NCI-H2081 (cell line): ENCODE measurements at places on chromosomes 16 and 17.

DNA sequence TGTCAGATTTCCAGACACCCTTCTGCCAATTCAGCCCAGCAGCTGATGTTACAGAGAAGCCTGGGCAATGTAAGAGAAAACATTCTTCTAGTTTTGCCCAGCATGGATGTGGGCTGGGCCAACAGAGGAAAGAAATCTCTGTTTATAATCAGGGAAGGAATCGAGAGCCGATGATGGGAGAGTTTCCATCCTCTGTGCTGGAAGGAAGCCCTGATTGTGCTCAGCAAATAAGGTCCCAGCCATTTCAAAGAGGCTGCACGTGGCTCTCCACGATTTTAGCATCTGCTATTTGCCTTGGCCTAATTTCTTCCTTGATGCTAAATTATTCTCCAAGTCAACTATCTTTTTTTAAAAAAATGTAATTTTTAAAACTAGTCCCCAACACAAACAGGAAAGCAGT, 70.0 kb downstream of the IRX6 start:
- DNase-seq = no peak

- DNase-seq = no peak
Measured at GRCh38 chr17:57599271-57600045, 145.6 kb downstream of the CCDC182 start.

GRCh38 chr16:47018223-47018891, 44.9 kb upstream of the DNAJA2 start:
- DNase-seq = peak; percentile 1

- DNase-seq = no peak
Measured at GRCh38 chr17:49110509-49110908, 22.1 kb upstream of the B4GALNT2 start.

DNA sequence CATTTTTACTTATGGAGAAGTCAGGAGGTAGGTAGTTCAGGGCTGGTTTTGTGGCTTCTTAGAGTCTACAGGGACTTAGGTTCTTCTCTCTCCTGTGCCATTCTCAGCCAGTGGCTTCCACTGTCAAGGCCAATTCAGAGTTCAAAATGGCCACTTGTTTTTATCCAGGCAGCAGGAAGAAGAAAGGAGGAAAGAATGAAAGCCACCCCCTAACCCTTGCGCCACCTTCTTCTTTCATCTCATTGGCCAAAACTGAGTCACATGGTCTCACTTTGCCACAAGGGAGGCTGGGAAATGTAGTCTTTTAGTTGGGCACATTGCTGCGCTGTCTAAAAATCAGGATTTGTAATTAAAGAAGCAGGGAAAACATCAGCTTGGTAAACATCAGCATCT, 60.8 kb upstream of the MED9 start:
- peak; percentile 59 for DNase-seq

GRCh38 chr17:4204710-4205173, 59.0 kb downstream of the ANKFY1 start:
- no peak for DNase-seq

DNA sequence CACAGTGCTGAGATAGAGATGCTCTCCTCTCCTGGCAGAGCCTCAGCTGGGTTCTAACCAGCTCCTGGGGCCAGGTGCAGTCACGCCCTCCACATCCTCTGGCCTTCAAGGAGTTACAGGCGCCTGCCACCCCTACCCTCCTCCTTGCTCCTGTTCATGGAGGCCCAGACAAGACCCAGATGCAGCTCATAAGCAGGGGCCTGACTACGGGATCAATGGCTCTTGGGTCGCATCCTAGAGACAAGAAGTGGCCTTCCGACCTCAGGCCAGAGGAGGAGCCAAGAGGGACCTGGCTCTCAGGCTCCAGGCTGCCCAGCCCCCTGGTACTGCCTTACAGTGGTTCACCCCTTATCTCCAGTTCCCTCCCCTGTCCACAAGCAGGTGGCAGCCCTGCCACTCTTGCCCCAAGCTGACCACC, 23.0 kb downstream of the ARHGAP27 start:
- DNase-seq = no peak

DNA sequence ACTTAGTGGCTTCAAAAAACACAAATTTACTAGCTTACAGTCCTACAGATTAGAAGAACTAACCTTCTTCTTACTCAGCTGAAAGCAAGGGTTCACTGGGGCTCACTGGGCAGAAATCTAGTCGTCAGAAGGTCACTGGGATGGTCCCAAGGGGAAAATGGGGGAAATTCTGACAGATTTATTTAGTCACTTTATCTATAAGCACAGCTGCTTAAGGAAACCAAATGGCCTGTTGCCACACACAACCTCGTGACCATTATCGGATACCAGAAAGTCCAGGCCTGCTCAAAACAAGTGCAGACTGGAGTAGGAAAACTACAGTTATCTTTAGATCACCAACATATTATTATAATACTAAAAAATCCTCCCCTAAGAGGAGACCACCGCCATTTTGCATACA, 374.6 kb upstream of the ASIC2 start:
- DNase-seq = no peak

- no peak for DNase-seq
Measured at GRCh38 chr17:41352597-41353366, 2.2 kb upstream of the KRT33A start.

GRCh38 chr17:77542551-77543490, 402.1 kb downstream of the SEC14L1 start:
- DNase-seq = peak; percentile 89

DNA sequence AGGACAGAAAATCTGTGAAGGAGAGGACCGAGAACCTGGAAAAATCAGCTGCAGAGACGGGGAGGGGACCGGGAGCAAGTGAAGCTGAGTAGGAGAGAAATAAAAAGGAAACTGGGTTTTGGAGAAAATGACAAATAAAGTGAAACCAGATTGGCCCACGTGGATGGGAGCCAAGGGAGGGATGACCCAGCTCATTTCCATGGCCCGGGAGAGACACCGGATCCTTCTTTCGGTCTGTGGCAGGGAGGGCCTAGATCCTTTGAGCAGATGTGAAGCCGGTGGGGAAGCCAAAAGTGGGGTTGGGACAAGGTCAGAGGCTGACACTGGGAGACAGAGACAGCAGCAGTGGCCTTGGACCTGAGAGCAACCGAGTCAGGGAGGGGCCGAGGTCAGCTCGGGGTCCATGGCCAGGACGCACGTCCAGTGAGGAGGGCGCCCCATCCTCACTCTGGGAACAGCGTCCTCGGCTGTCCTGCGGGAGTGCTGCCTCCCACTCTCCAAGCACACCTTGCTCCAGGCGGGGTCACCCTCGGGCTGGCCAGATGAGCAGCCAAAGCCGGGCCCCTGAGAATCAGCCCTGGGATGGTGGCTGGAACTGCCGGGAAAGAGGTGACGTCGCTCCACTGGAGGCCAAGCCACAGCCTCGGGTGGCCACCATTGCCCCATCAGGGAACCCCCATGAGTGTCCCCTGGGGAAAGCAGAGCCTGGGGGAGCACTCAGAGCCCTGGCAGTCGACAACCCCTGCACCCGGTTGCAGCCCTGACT, 50.8 kb upstream of the CDR2 start:
- DNase-seq = no peak

- DNase-seq = no peak
Measured at GRCh38 chr16:86508947-86509758, 1.2 kb upstream of the FOXF1 start.

DNA sequence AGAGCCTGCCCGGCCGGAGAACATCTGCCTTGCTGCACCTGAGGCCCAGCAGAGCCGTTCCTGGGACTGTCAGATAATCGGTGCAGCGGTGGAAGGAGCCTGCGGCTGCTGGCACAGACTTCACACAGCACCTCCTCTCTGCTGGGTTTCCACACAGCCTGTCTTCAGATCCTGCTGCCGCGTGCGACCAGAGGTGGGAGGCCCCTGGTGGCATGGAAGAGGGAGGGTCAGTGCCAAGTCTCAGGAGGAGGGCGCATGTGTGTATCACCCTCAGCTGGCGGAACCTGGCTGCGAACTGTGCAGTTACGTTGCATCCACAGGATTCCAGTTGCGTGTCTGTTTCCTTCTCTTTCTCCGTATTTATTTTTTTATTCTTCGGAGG, 3.3 kb downstream of the CDK5R1 start:
- DNase-seq = peak; percentile 81

GRCh38 chr16:88078111-88078775, 127.0 kb downstream of the BANP start:
- DNase-seq = no peak

DNA sequence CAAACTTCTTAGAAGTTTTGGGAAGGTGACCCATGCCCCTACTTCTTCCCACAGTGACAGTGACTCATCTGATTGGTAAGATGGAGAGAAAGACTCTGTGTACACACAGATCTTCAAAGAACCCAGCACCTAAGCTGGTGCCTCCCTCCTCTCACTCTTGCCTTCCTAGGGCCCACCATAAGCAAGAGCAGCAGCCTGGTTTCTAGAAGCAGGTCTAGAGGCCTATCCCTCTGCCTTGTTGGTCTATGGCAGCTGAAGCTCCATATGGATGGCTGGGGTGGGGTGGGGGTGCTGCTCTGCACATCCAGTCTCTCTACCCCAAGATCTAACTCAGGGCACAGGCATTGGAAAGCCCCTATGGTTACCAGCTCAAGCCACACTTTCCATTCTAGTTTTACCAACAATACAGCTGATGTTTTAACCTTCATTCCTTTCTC, 47.5 kb downstream of the STAT3 start:
- DNase-seq = no peak

DNA sequence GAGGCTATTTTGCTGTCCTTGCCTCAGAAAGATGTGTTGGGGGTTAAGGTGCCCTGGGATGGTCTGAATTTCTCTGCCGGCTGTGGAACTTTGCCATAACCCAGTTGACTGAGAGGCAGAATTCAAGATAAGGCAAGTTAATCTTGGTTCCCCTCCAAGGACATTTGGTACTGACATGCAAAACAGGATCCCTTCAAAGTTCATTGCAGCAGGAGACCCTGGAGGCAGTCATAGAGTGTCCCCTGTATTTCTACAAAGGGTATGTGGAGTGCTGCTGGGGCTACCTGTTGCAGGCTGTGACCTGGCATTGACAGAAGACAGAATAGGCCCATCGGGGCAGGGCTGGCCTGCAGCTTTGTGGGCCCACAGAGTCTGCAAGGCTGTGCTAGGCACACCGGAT, 135.6 kb upstream of the IRX3 start:
- no peak for DNase-seq

DNA sequence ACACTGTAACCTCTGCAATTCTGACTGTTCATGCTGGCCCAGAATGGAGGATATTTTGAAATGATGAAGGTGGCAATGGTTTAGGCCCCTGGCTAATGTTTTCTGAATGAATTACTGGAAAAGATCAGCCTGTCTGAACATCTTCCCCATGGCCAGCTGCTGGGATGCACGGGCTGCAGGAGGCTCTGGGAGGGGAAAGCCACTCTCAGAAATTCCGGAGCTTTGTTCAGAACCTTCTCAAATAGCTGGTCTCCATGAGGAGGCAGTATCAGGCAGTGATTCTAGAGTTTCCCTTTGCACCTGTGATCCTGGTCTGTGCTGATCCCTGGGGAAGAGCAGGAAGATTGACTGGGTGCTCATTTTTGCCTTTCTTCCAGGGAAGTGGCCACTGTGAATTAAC, 5.0 kb downstream of the SLC6A2 start:
- DNase-seq = no peak

DNA sequence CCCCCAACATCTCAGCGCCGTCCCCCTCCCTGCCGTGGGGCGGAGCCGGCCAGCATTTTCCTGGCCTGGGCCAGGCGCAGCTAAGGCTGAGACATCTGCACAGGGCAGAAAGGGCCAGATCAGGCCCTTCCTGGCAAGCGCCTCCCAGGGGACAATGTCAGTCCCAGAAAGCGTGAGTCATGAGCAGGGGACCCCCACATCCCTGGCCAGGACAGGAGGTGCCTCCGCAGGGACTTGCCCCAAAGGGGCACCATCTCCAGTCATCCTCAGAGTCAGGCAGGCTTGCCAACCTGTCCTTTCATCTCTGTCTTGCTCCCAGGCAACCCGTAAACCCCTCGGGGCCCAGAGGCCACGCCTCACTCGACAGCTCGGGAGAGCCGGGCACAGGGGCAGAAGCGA, 43.2 kb downstream of the SOCS1 start:
- DNase-seq = no peak

DNA sequence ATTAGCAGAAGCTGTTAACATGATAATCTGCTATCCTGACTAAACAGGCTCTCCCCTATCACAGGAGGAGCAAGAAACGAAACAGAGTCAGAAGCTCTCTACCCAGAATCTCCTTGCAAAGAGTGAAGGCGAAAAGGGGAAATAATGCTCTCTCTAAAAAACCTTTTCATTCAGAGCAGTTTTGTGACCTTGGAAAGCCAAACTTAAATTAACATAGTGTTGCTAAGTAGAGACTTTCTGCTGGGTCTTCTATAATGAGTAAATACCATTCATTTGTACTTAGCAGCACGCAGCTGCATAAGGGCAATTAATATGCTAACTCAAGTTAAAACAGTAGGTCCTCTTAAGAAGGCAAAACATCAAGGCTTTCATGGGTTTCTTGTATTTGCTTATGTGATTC, 101.7 kb upstream of the GPR139 start:
- no peak for DNase-seq

DNA sequence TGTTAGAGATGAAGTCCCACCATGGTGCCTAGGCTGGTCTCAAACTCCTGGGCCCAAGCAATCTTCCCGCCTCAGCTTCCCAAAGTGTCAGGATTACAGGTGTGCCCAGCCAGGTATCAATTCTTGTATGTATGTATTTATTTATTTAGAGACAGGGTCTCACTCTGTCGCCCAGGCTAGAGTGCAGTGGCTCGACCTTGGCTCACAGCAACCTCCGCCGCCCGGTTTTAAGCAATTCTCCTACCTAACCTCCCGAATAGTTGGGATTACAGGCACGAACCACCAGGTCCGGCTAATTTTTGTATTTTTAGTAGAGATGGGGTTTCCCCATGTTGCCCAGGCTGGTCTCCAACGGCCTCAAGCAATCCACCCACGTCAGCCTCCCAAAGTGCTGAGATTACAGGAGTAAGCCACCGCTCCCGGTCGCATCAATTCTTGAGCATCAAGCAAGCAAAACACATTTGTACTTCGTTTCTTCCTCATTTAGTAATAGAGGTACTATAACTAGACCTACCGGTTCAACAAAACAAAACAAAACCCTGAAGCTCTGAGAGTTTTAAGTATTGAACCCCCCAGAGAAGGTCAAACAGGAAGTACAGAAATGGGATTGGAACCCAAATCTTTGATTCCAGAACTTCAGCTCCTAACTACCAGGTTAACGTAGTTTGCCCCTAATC, 1.0 kb upstream of the ZNF500 start:
- DNase-seq = no peak

- DNase-seq = no peak
Measured at GRCh38 chr16:69040144-69040909, 65.1 kb upstream of the HAS3 start.

DNA sequence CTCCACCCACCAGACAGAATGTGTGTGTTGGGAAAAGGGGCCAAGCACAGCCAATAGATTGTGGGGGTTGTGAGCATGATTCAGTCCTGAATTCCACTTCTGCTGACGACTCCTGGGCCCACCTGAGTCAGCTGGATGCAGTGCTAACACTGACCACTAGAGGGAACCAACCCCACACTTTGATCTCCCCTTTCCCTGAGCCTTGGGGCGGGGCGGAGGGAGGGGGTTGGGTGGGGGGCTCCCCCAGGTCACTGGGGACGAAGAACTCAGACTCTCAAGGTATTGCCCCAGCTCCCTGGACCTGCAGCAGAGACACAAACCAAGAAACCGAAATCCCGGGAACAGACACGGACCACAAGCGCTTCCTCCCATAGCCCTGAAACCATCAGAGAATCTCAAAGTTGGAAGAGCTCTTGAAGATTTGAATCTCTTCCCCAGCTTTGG, 621 bp upstream of the CSHL1 start:
- DNase-seq = peak; percentile 7

- DNase-seq = no peak
Measured at GRCh38 chr16:8614435-8615029, 7.0 kb upstream of the METTL22 start.

- no peak for DNase-seq
Measured at GRCh38 chr16:3096362-3096761, 2.7 kb downstream of the ZSCAN10 start.

GRCh38 chr16:27969574-27969973, 93.9 kb downstream of the GSG1L start:
- DNase-seq = no peak
